ENCODE measurements at places on chromosomes 3 and 15.
A peak's percentile ranks its signal among the peaks of the same experiment; 100 is the strongest.

DNA sequence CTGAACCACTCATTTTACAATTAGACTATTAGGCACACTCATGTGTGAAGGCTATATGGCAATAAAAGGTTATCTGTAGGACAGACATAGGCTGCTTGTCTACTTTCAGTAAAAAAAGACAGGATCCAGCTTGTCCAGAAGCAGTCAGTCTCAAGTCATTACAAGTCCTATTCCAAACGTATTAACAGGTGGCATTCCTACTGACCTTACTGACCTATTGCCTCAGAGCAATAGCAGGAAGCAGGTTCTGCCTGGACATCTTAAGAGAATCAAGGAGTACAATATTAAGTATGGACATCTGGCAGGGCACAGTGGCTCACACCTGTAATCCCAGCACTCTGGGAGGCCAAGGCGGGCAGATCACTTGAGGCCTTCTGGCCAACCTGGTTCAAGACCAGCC lies 7.0 kb downstream of the CMTM6 start:
- no peak for DNase-seq

GRCh38 chr3:65671004-65671403 lies 367.7 kb downstream of the MAGI1 start:
- DNase-seq = no peak

- DNase-seq = no peak
Measured at GRCh38 chr3:170839518-170840100, 30.4 kb downstream of the RPL22L1 start.

GRCh38 chr3:13223574-13224237 lies 150.5 kb upstream of the IQSEC1 start:
- DNase-seq = no peak

DNA sequence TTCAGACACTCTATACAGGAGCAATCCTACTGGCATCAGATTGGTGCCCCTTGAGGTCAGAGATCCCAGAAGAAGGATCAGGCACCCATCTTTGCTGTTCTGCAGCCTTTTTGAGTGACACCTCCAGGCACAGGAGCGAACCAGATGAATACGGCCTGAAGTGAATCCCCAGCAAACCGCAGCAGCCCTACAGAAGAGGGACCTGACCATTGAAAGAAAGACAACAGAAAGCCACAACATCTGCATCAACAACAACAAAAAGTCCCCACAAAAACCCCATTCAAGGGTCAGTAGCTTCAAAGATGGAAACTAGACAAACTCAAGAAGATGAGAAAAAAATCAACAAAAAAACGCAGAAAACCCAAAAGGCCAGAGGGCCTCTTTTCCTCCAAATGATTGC lies 130.4 kb downstream of the PPM1L start:
- DNase-seq = no peak

DNA sequence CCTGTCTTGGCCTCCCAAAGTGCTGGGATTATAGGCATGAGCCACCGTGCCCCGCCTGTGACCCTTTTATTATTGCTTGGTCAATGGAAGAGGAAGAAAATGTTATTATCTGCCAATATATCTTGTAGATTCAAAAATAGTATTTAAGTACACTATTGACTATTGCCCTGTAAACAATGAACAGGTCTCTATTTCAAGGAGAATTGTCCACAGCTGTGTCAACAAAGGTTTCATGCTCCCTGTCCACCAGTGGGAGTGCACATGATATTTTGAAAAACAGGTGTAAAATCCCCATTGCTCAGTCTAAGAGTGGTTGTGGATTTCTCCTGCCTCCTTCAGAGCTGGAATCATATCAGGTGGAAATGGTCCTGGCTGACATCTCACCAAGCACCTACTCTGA lies 36.5 kb upstream of the IGF1R start:
- no peak for DNase-seq

- no peak for DNase-seq
Measured at GRCh38 chr3:180633722-180634121, 31.8 kb downstream of the TTC14 start.

DNA sequence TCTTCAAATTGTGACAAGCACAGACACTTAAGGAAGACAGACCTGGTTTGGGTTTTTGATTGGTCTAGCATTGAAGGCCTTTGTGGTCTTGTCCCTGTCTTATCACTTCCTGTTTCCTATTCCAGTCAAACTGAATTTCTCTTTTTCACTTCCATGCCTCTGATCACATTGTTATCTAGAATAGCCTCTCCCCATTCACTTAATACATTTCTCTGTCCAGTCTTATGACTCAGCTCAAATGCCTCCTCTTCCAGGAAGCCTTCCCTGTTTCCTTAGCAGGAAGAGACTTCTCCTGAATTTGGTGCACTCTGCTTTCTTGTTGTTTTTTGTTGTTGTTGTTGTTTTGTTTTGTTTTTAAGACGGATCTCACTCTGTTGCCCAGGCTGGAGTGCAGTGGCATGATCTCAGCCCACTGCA lies 45.5 kb downstream of the LIMD1 start:
- DNase-seq = no peak

- DNase-seq = no peak
Measured at GRCh38 chr3:170714562-170715535, 129.0 kb upstream of the SLC7A14 start.

GRCh38 chr3:182005219-182005618 lies 293.5 kb downstream of the SOX2 start:
- no peak for DNase-seq

GRCh38 chr3:64903006-64903405 lies 215.2 kb upstream of the ADAMTS9 start:
- DNase-seq = no peak

- peak; percentile 39 for DNase-seq
Measured at GRCh38 chr3:184656829-184657681, 54.8 kb downstream of the MAGEF1 start.

GRCh38 chr3:60169755-60170154 lies 1081.5 kb downstream of the FHIT start:
- DNase-seq = no peak

DNA sequence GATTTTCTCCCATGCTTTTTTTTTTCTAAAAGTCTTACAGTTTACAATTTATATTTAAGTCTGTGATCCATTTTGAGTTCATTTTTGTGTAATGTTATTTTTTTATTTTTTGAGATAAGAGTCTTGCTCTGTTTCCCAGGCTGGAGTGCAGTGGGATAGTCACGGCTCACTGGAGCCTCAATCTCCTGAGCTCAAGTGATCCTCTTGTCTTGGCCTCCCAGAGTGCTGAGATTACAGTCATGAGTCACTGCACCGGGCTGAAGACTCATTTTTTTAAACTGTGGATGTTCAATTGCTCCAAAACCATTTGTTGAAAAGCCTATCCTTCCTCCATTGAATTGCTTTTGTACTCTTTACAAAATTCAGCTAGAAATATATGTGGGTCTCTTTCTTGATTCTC lies 19.5 kb downstream of the LNP1 start:
- no peak for DNase-seq

DNA sequence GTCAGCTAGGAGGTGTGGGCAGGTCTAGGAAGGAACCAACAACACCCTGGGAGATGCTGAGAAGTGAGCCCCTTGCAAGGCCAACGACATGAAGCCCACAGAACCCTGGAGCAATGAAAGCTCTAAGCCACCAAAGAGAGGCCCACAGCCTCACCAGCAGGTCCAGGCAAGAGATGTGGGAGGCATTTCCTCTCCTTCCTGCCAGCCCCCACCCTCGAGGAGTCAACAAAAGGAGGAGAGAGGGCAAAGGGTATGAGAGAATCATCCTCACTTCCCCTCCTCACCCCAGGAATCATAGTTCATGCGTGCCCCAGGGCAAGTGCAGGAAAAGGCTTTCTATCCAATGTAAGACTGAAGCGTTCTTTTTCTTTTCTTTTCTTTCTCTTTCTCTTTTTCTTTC lies 195.8 kb downstream of the SHQ1 start:
- no peak for DNase-seq

GRCh38 chr3:60933824-60934223 lies 317.4 kb downstream of the FHIT start:
- no peak for DNase-seq

GRCh38 chr15:34993877-34994276 lies 5.8 kb upstream of the ZNF770 start:
- no peak for DNase-seq

GRCh38 chr3:105868431-105868741 lies 426 bp downstream of the CBLB start:
- no peak for DNase-seq

- DNase-seq = no peak
Measured at GRCh38 chr3:123272547-123272946, 70.8 kb downstream of the SEC22A start.

- no peak for DNase-seq
Measured at GRCh38 chr15:60721257-60721626, 242.3 kb upstream of the ICE2 start.

Measured in stimulated activated CD8-positive, alpha-beta memory T cell treated with anti-CD3 and anti-CD28 coated beads, Interleukin-7, amount 100 ng/mL, for 48 hours (primary cell).